ENCODE measurements at places on chromosomes 16 and 17.

GRCh38 chr16:57594531-57595031 is 33.8 kb upstream of the ADGRG1 start:
- no peak for DNase-seq

DNA sequence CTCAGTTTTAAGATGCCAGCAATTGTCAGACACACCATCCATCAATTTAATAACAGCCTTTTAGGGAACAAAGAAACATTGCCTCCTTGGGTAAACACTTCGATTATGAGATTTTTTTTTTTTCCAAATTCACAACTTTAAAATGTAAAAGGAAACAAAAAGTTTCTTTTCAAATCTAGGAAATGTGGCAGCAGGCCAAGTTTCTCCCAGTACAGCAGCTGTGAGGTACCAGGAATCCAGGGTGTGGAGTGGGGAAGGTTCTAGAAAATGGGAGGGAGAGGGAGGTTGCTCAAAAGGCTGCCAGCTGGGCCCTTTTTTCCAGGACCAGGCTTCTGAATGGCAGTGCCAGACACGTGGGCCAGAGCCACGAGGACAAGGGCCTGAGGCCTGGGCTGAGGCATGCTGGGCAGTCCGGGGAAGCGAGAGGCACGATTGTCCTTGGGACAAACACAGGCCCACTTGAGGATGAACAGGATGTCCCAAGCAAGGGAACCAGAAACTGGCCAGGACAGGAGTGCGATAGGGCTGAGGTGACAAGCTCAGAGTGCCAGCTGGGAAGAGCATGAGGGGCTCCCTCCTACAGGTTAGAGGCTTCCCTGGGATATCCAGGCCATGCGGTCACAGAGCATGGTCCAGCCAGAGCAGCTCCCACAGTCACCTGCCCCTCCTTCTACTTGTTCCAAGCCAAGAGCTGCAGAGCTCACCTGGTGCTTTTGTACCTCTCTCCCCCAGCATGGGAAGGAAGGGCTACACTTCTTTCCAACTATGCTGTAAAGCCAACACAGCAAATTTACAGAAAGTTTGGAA is 215.1 kb downstream of the KATNIP start:
- no peak for DNase-seq

DNA sequence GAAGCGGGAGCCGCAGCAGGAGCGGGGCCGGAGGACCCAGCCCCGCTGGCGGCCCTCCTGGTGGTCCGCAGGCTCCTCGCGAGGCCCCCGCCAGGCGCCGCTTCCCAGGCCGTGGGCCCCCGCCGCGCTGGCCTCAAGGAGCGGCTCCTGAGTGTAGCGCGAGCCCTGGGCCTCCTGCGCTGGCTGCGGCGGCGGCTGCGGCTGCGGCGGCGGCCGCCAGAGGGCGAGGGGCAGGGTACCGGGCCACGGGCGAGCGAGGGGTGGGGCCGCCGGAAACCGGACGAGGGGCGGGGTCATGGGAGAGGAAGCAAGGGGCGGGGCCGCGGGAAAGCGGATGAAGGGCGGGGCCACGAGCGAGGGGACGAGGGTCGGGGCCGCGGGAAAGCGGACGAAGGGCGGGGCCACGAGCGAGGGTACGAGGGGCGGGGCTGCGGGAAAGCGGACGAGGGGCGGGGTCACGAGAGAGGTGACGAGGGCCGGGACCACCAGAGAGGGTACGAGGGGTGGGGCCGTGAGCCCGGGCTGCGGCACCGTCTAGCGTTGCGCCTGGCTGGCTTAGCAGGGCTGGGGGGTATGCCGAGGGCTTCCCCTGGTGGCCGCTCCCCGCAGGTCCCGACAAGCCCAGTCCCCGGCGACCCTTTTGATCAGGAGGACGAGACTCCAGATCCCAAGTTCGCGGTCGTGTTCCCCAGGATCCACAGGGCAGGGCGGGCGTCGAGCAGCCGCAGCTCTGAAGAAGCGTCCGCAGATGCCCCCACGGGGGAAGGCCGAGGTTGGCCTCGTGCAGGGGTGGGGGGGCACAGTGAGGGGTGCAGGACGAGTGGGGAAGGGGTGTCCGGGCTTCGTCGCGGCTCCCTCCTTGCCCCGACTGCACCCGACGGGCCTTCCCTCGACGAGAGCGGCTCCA is 1.7 kb downstream of the MYO15B start:
- DNase-seq, result peak; percentile 97

- DNase-seq, result no peak
Observed at GRCh38 chr17:50080827-50081226, 14.3 kb upstream of the PDK2 start.

DNA sequence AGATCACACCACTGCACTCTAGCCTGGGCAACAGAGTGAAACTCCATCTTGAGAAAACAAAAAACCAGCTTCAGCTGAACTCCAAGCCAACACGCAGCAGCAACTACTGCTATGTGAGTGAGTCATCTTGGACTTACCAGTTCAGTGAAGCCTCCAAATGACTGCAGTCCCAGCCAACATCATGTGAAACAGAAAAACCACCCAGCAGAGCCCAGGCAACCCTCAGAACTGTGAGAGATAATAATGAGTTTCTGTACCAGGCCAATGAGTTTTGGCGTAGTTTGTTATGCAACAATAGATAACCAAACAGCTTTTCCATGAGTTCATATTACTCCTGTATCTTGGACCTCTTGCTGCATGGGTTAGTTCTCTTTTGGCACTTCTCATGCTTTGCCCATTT is 23.3 kb downstream of the PHF12 start:
- no peak for DNase-seq

DNA sequence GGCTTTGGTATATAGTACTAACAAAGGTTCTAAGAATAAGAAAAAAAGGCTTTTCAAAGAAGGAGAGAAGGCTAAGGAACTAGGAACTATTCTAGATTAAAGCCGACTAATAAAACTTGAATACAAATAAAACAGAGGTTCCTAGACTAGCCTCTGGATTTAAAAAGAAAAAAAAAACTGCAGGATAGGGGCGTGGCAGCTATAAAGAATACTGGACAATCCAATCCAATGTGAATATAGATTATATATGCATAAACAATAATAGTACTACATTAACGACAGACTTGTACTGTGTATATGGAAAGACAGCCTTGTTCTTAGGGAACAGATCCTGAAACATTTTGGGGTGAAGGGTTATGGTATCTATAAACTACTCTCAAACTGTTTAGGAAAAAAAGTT is 23.9 kb upstream of the ANKFY1 start:
- no peak for DNase-seq

DNA sequence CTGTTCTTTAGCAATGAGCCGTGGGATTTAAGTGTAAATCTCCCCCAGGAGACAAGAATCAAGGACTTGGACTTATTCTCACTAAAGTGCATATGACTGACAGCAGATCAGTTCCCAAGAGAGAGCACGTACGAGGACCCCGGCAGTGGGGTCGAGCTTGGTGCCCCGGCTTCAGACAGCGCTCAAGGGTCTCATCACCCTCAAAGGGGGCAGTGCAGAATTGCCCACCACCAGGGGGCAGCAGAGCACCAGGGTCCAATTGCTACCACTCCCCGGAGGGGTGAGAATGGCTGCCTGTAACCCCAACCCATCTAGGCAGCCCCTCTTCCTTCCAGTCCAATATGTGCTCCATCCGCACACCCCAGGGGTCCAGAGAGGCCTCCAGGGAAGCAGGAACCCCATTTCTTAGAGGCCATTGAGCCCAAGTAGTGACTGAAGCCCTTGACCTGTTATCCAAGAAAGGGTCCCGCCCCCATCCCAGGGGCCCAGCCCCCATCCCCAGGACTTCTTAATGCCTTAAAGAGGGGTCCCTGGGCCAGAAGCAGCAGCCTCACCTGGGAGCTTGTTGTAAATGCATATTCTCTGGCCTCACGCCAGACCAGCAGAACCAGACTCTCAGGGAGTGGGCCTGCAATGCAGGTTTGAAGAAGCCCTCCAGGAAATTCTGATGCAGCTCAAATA is 86.1 kb downstream of the ZDHHC7 start:
- DNase-seq, result no peak

DNA sequence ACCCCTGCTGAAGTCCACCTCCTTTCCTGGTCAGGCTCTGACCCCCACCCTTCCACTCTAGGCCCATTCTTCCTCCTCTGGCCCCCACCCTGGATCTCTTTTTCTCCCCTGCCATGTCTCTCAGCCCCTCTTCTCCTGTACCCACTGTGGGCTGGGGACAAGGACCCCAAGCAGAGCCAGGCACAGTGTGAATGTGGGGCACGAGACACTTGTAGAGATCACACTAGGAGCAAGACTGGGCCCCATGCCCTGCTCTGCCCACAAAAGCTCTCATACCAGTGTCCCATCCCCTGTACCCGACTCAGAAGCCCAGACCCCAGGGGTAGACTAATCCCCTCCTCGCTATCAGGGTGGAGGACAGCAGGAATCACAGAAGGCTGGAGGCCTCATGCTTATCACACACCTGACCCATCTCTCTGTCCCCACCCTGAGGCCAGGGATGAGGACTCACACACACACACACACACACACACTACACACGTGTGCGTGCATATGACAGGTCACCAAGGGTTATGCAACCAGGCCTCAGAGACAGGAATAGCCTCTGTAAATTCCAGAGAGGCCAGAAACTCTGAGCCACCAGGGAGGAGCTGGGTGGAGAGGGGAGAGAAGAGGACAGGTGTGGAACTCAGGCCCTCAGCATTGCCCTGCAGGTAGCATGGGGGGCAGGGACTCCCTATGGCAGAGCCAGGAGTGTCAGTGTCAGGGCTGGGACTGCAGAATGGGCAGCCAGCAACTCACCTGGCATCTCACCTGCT is 21.1 kb downstream of the ARHGAP27 start:
- DNase-seq, result no peak

- DNase-seq, result no peak
Observed at GRCh38 chr17:50505591-50506130, 2.6 kb upstream of the MYCBPAP start.

- peak; percentile 79 for DNase-seq
Observed at GRCh38 chr16:90019543-90020259, 445 bp upstream of the DBNDD1 start.

- no peak for DNase-seq
Observed at GRCh38 chr17:16463358-16464302, 28.4 kb downstream of the LRRC75A start.

DNA sequence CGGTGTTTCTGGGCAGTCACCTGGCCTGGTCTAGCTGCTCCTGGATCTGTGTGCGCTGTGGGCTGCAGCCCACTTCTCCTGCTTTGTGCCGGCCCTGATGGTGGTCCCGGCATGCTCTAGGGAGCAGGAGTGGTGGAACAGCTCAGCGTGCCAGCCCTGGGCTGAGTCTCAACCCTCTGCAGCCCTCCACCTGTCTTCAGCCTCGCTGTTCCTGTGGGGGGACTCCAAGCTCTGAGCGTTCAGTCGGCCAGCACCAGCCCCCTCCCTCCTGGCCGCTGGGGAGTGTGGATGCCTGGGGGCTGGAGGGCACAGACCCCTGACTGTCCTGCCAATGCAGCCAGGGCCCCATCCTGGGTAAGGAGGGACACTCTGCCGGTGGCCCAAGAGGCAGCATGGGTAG is 23.7 kb upstream of the RASD1 start:
- no peak for DNase-seq

- no peak for DNase-seq
Observed at GRCh38 chr17:17957584-17957916, 14.7 kb downstream of the TOM1L2 start.

DNA sequence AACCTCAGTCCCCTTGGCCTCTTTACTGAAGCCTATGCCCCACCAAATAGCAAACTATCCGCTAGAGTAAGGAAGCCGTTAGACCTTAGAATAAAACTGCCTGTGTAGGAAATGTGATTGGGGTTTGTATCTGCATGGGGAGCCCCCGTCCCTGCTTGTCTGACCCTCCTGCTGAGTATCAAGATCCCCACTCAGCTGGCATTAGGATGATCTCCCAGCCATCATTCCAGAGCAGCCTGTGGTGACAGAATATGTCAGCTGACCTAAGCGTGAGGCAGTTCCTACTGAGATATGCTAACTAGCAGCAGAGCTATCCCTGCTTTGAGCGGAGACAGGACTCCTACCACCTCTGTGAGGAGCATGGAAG is 645 bp upstream of the GFOD2 start:
- no peak for DNase-seq

DNA sequence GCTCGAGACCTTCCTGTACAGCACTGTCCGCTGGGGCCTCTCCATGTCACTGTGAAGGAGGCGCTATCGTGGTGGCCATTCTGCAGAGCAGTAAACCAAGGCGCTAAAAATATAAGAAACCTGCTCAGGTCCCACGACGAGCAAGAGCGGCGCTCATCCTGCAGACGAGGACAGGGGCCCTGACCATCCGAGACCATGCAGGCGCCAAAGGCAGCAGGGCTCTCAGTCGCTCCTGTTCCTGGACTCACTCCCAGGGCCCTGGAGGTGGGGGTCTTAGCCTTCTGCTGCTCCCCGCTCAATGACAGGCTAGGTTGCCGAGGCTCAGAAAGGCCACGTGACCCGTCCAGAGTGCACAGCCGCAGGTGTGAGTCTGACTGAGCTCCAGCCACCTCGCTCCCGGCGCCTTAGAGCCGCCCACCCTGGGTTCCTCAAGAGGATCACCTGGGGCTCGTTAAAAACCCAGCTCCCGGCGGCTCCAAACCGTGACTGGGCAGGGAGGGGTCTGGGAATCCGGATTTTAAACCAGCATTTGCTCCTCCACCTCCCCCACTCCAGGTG is 509 bp upstream of the ATP2C2 start:
- DNase-seq, result no peak

DNA sequence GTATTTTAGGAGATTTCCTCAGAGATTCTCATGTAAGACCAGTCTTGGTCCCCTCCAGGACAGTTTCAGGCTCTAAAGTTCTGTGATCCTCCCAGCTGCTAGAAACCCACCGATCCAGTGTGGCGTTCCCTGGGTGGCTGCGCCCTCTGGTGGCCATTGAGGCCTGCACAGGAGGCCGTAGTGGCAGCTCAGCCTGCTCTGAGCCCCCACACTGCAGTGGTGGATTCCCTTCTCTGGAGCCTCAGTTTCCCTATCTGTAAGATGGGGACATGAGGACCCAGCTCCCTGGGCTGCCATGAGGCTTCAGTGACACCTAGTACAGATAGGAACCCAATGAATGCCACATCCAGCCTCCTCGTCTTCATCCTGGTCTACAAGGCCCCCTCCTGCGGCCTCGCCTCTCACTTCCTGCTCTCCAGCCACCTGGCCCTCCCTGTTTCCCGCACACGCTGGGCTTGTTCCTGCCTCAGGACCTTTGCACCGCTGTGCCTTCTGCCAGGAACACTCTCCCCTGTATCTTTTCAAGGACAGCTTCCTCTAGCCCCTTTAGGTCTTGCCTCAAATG is 16.5 kb downstream of the CCDC102A start:
- peak; percentile 85 for DNase-seq

GRCh38 chr16:8044796-8045195 is 545.5 kb downstream of the TMEM114 start:
- DNase-seq, result no peak

- no peak for DNase-seq
Observed at GRCh38 chr16:58411736-58412614, 19.7 kb downstream of the GINS3 start.

- DNase-seq, result no peak
Observed at GRCh38 chr16:75112734-75113491, 3.7 kb downstream of the LDHD start.

DNA sequence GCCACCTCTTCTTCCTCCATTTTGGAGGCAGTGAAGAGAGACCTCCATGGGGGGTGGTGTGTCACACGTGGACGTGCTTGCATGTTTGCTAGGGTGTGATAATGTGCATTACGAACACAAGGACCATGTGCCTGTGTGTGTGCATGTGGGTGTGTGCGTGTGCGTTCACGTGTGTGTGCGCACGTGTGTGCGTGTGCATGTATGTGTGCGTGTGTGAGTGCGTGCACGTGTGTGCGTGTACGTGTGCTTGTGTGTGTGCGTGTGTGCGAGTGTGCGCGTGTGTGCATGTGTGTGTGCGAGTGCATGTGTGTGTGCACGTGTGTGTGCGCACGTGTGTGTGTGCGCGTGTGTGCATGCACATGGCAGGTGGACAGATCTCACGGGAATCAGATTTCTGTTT is 29.5 kb downstream of the RNF213 start:
- DNase-seq, result no peak

Data from kidney (tissue), 22 donors.